ENCODE measurements at places on chromosomes 12 and 14.

DNA sequence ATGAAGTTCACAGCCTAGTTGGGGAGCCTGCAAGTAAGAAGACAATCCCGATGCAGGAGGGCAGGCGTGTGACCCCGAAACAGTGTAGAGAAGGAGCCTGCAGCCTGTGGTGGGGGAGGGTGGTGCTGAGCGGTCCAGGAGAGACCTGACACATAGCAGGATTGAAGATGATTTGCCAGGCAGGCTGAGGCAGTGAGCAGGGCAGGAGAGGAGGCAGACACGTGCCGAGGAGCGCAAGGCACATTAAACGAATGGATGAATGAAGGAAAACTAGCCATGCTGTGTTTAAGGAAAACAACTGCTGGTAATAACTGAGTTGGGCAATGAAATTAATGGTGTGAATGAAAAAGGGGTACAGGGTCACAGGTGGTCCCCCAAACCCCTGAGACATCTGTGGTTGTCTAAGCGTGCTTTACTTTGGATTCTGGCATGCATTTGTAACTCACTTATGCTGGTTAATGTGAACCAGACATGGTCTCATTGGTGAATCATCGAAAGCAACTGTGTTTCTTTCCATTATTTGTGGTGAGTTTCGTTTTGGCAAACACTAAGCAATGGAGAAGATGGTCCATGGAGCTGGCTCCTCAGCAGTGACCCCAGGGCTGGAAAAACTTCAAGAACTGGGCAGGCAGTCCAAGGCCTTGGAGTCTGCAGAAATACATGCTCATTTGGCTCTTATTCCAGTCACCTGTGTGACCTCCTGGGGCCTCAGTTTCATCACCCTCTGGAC, 96.9 kb upstream of the EVL start:
- DNase-seq, result no peak

DNA sequence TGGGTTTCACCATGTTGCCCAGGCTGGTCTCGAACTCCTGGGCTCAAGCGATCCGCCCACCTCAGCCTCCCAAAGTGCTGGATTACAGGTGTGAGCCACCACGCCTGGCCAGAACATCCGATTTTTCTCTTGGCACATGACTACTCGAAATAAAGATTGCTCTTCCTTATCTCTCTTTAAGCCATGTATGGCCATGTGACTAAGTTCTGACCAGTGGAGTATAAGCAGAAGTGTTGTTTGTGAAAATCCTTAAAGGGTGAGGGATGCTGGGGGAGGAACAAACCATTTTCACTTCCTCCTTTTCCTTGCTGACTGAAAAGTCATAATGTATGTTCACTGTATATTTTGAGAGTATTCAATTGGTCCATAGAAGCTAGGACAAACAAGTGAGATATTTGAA, 50.7 kb upstream of the ATF7IP start:
- DNase-seq, result no peak

DNA sequence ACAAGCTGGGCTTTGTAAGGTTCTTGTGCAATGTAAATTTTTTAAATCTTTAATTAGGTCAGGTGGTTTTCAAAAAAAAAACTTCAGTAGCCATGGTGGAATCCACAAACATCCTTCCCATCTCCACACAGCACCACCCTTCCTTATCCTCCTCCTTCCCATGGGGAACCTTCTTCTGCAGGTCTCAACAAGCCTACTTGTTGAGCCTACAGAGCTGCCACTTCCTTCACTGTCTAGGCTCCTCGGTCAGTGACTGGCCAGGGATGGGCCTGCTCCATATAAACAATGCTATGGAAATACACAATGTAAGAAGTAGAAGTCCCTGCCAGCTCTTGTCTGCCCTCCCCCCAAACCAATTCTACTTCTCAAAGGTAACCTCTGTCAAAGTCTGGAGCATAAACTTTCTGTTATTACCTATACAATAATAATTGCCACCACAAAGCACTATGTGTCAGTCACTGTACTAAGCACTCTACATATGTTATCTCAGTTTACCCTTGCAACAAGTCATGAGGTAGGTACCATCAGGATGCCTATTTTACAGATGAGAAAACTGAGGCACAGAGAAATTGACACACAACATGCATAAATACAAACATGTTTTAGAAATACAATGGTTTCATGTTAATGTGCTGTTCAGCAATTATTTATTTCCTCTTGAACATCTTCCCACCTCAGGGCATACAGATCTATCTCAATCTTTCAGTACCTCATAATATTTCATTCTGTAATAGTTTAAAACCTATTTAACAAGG, 17.4 kb downstream of the LIMA1 start:
- no peak for DNase-seq

GRCh38 chr12:96040305-96041133, 5.1 kb upstream of the LTA4H start:
- DNase-seq, result no peak

DNA sequence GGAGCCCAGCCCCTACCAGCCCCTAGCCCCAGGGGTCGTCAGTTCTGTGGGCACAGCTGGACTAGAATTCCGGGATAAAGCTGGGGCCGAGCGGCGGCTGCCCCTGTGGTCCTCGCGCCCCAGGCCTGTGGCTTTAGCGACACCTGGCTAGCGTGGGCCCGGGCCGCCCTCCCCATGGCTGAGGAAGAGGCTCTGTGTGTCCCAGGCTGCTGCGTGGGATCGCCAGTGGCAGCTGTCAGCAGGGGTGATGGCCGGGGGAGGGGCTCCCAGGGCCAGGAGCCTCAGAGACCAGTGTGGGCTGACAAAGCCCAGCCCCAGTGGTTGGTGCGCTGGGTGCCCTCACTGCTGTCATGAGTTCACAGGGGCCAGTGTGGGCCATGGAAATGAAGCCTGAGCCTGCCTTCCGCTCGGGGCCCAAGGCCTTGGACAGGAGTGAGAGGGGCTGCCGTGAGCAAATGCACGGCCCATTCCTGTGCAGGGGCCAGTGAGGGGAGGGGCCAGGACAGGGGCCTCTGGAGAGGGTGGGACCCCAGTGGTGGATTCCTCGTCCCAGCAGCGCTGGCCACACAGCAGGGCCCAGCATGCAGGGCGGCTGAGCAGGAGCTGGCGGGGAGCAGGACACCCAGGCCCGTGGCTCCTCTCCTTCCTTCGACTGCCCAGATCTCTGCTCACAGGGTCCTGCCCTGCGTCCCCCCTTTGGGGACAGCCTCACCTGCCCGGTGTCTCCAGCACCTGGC, 11.4 kb downstream of the FBRSL1 start:
- DNase-seq, result no peak

GRCh38 chr14:41349289-41349910, 257.3 kb upstream of the LRFN5 start:
- no peak for DNase-seq

- DNase-seq, result no peak
Measured at GRCh38 chr14:96364962-96365361, 1.6 kb downstream of the GSKIP start.

Measured in progenitor cell of endocrine pancreas (in vitro differentiated cells).